Right ventricle myocardium superior (tissue), 1 donor: ENCODE measurements at places on chromosomes 6 and 20. TPM values are rescaled to one million over a fixed set of nuclear protein-coding genes. Genes with fewer than 3 reads are reported as not detected.

- DNase-seq: no peak
Measured at GRCh38 chr6:27775796-27776184, 136.4 kb downstream of the OR2B2 start.

GRCh38 chr6:2792330-2793110 lies 27.3 kb downstream of the WRNIP1 start:
- no peak for DNase-seq

GRCh38 chr6:72642435-72642834 lies 20.6 kb downstream of the KCNQ5 start:
- DNase-seq: no peak

GRCh38 chr20:33655164-33655563 lies 7.0 kb upstream of the C20orf144 start:
- DNase-seq: no peak

TFAP2A gene
- total RNA-seq: 0.51 TPM

DNA sequence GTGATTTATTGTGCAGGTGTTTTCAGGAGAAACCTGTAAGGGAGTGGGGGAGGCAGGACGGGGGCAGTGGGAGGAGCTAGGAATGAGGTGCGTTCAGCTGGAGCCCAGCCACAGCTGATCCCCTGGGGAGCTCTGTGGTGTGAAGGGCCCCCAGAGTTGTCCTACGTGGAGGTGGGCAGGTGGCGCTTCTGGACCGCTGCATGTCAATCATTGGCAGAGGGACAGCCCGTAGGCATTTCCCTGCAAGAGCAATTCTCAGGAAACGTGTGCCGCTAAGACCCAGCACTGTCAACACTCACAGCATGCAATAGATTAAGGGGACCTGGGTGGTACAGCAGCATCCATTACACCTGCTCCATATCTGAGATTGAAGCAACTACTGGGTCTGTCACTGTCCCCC lies 88.0 kb downstream of the PRND start:
- DNase-seq: no peak

PLEKHG1 gene
- total RNA-seq: 7.3 TPM

AIG1 gene
- total RNA-seq: 71.7 TPM

ZSCAN23 gene
- 2.1 TPM for total RNA-seq

PNLDC1 gene
- total RNA-seq: not detected

DNA sequence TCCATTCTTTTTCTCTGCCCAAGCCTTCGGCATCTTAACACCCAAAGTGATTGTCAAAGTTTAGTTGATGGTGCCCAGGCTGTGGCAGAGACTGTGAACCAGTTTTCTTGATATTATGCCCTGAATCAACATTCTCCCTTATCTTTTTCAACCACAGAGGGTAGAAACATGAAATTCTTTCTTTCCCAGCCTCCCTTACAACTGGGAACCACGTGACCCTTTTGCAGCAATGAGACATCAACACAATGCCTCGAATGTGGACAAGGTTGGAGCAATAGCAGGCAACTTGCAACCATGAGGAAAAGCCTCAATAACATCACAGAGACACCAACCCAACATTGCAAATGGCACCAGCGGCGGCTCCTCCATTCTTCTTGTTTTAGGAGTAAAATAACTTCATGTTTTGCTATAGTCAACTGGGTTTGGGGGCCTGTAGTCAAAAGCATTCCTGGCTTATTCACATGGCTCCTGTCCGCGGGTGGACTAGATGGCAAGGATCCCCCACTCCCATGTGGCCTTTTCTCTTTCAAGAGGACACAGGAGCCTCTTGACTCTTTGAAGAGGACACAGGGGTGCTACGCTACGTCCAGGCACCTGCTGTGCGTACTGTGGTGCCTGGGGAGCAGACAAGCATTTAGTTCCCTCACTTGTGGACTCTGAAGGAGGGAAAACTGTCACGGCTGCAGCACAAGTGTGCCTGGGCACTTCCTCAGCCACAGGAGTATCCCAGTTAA lies 90.5 kb downstream of the NOL4L start:
- peak; percentile 20 for DNase-seq

PCMT1 gene
- total RNA-seq: 182 TPM

DNA sequence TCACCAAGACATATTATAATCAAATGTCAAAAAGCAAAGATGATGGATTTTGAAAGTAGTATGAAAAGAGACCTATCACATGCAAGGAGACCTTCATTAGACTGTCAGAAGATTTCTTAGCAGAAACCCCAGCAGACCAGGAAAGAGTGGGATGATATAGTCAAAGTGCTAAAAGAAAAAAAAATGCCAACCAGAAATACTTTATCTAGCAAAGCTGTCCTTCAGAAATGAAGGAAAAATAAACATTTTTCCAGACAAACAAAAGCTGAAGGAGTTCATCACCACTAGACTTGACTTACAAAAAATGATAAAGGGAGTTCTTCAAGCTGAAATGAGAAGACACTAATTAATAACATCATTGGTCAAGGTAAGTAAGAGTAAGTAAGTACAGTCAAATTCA lies 251.2 kb upstream of the SASH1 start:
- DNase-seq: no peak

- DNase-seq: no peak
Measured at GRCh38 chr6:134230940-134231339, 87.0 kb downstream of the SGK1 start.

GRCh38 chr20:58231683-58232082 lies 3.2 kb upstream of the ANKRD60 start:
- no peak for DNase-seq

- DNase-seq: no peak
Measured at GRCh38 chr6:33315793-33316602, 1.5 kb downstream of the ZBTB22 start.

DNA sequence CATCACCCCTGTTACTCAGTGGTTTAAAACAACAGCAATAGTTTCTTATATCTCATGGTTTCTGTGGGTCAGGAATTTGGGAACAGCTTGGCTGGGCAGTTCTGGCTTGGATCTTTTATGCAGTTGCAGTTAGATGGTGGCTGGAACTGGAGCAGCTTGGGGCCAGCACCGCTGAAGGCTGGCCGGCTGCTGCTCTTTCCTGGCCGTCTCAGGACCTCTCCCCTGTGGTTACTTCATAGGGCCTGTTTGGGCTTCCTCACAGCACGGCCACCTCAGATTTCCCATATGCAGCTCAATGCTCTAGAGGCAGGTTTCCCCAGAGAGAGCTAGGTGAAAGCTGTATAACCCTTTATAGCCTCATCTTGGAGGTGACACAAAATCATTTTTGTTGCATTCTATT lies 15.6 kb downstream of the PKIG start:
- DNase-seq: no peak

DNA sequence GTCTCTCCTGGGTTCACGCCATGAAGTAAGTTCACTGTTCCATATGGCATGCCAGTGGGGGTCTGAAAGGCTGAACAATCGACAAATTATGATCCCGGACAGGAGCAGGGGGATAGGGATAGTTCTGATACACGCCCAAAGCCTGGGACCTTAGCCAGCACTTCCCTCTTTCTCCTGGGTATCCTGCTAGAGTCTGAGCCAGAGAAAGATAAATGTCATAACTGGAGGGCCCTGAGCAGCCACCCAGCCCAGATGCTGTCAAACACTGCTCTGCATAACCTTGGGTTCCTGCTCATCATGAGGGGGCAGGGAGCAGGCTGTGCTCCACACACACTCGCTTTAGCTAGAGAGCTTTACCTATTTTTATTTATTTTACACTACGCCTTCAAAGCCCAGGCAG lies 12.3 kb downstream of the EDEM2 start:
- peak; percentile 64 for DNase-seq

SYCP2L gene
- 0.75 TPM for total RNA-seq

AVP gene
- total RNA-seq: 0.51 TPM

DNA sequence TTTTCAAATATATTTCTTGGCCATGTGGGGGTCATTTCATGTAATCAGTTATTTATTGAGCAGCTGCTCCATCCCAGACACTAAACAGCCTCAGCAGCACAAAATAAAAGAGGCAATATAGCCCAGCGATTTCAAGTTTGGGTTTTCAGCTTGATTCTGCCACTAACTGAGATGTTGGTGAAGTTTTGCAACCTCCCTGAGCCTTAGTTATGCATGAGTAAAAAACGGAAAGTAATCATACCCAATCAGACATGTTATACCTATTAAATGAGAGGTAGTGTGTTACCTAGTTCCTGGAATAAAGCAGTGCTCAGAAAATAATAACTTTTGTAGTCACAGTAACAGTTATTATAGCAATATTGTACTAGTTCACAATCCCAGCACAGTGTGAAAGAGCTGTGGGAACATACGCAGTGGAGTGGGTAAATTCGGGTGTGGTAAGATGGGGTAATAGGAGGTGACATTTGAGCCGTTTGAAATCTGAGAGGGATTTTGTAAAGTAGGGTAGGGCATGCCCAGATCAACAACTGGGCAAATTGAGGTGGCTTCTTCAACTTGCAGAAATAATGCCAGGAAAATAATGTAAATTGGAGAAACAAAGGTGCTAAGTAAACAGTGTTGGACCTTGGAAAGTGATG lies 1.5 kb downstream of the SLC9A8 start:
- DNase-seq: no peak

SAMD5 gene
- total RNA-seq: 1.00 TPM

DNA sequence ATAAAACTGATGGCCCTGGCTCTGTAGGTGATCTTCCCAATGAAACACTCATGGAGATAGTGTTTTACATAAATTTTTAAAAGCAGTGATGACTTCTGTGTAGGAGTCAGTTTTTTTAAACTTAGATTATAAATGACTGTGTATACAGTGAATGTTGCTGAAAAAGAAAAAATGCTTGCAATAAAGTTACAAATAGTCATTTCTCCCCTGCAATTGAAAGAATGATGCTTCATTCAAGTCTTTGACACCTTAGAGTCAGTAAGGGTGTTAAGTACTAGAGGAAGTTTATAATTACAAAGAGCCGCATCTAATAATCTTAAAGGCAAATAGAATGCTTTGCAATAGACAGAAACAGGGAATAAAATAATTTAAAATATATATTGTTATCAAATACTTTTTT lies 27.6 kb downstream of the ZNF292 start:
- no peak for DNase-seq

SLC44A4 gene
- total RNA-seq: not detected

FGD2 gene
- total RNA-seq: 5.7 TPM

DNA sequence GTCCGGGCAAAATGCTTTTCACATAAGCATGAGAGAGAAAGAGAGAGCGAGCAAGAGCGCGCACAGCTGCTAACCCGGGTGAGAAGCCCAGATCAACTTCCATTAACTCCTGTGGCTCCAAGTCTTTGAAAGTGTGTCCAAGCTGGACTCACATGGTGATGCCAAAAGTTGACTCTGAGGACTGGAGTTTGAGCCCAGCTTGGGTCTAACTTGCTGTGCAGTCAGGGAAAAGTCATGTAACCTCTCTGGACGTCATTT lies 357.2 kb upstream of the SULF2 start:
- DNase-seq: no peak

- no peak for DNase-seq
Measured at GRCh38 chr6:52577778-52578463, 1.1 kb upstream of the TRAM2 start.
